Esophagus muscularis mucosa (tissue), 4 donors: ENCODE measurements at places on chromosomes 7 and 10. TPM values are rescaled to one million over a fixed set of nuclear protein-coding genes. Genes with fewer than 3 reads are reported as not detected.

The PIK3AP1 gene
- 16.6 TPM for total RNA-seq

GRCh38 chr7:44189993-44190872 lies 994 bp upstream of the GCK start:
- DNase-seq: no peak
- no peaks in the 10 kb centered on the region for H3K36me3 ChIP-seq
- no peaks in the 10 kb centered on the region for H3K27me3 ChIP-seq
- no peak overlapping the region for H3K4me3 ChIP-seq
- no peak overlapping the region for H3K27ac ChIP-seq

DNA sequence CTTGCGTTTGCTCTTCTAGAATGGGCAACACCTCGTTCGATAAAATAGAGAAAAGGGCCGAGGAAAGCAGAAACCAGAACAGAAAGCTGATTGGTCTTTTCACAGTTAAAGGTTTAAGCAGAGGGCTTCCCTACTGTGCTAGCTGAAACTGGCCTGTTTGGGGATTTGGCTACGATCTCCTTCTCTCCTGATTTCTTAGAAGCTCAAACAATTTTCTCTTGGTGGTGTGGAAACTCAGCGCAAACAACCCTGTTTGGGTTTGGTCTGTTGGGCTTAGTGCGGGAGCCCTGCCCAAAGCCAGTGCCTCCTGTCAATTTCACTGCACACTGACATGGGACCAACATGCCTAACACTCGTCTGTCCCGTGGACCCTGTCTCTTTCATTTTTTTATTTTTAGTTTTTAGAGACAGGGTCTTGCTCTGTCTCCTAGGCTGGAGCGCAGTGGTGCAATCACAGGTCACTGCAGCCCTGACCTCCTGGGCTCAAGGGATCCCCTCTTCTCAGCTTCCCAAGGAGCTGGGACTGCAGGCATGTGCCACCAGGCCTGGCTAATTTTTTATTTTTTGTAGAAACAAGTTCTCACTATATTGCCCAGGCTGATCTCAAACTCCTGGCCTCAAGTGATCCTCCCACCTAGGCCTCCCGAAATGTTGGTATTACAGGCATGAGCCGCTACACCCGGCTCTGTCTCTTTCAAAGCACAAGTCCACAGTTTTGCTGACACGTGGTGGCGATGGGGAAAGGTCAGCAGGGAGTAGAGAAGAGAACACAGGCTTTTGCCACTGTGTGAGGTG lies 16.5 kb upstream of the BNIP3 start:
- no peaks in the 10 kb centered on the region for H3K27me3 ChIP-seq
- H3K4me1 ChIP-seq: peaks cover 27% of the 10 kb centered on the region
- no peak for DNase-seq

- DNase-seq: no peak
- H3K27ac ChIP-seq: no peak overlapping the region
- H3K27me3 ChIP-seq: no peaks in the 10 kb centered on the region
- no peaks in the 10 kb centered on the region for H3K36me3 ChIP-seq
Observed at GRCh38 chr7:15889507-15889906, 203.0 kb upstream of the MEOX2 start.

GRCh38 chr7:143360788-143361551 lies 1.5 kb downstream of the FAM131B start:
- peaks cover 3% of the 10 kb centered on the region for H3K27me3 ChIP-seq
- no peak for DNase-seq
- no peaks in the 10 kb centered on the region for H3K36me3 ChIP-seq
- no peak overlapping the region for H3K27ac ChIP-seq
- peaks cover 8% of the 10 kb centered on the region for H3K4me1 ChIP-seq

The LIPJ gene
- total RNA-seq: not detected

The CEP55 gene
- total RNA-seq: 0.50 TPM

GRCh38 chr10:90983914-90984549 lies 63.1 kb upstream of the ANKRD1 start:
- H3K27me3 ChIP-seq: no peaks in the 10 kb centered on the region
- DNase-seq: peak; percentile 57
- no peak overlapping the region for H3K27ac ChIP-seq
- H3K4me3 ChIP-seq: no peak overlapping the region

- no peaks in the 10 kb centered on the region for H3K36me3 ChIP-seq
- H3K27me3 ChIP-seq: no peaks in the 10 kb centered on the region
- no peak for DNase-seq
- H3K4me3 ChIP-seq: no peak overlapping the region
- H3K27ac ChIP-seq: no peak overlapping the region
Observed at GRCh38 chr7:40979296-40979695, 723.6 kb downstream of the INHBA start.

The FRG2B gene
- total RNA-seq: not detected

- DNase-seq: no peak
- H3K27me3 ChIP-seq: no peaks in the 10 kb centered on the region
- no peak overlapping the region for H3K27ac ChIP-seq
- H3K4me1 ChIP-seq: peaks cover 64% of the 10 kb centered on the region
- H3K4me3 ChIP-seq: no peak overlapping the region
Observed at GRCh38 chr10:118729200-118729599, 25.6 kb downstream of the CACUL1 start.

GRCh38 chr7:91240376-91240941 lies 23.8 kb upstream of the FZD1 start:
- H3K36me3 ChIP-seq: no peaks in the 10 kb centered on the region
- DNase-seq: no peak
- peak overlapping the region; percentile 24 for H3K27ac ChIP-seq
- H3K4me1 ChIP-seq: peaks cover 9% of the 10 kb centered on the region

DNA sequence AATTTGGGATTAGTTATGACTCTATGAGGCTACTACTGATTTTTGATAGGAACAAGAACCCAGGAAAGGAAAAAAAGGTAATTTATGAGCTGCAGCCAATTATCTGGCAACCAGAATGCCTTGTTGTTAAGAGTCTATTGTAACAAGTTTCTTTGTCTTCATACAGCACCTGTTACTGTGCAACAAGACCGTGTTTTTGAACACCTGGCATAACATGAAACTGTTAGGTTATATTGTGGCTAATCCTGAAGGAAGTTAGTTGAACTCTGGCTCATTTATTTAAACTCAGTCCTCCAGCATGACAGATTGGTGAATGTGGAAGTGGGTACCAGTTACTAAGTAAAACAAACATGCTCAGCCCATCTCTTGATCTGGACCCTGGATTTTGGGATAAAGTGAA lies 33.0 kb downstream of the RALA start:
- H3K27me3 ChIP-seq: no peaks in the 10 kb centered on the region
- no peaks in the 10 kb centered on the region for H3K4me1 ChIP-seq

The ANXA8 gene
- not detected for total RNA-seq

The PON1 gene
- not detected for total RNA-seq

The DPYSL4 gene
- 1.4 TPM for total RNA-seq

- peak; percentile 72 for DNase-seq
- no peaks in the 10 kb centered on the region for H3K27me3 ChIP-seq
- no peak overlapping the region for H3K27ac ChIP-seq
- H3K36me3 ChIP-seq: no peaks in the 10 kb centered on the region
- H3K4me1 ChIP-seq: no peaks in the 10 kb centered on the region
Observed at GRCh38 chr10:115949282-115949844, 323.6 kb downstream of the GFRA1 start.

DNA sequence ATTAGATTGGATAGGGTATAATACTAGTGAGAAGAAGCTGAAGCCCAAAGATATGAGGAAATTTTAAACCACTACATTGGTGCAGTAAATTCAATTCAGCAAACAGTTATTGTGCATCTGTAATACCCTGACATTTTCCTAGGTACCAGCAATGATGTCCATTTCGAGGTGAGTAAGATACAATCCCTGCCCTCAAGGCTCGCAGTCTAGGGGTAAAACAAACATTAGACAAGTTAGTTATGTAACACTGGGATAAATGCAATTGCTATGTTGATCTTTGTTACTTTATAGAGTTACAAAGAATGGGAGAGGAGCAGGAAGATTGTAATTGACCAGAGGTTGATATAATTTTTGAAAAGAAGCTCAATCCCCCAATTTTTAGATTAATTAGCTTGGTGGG lies 168.1 kb downstream of the PRKG1 start:
- no peak for DNase-seq
- H3K4me1 ChIP-seq: peaks cover 67% of the 10 kb centered on the region
- H3K27ac ChIP-seq: no peak overlapping the region
- no peaks in the 10 kb centered on the region for H3K27me3 ChIP-seq
- no peak overlapping the region for H3K4me3 ChIP-seq
- no peaks in the 10 kb centered on the region for H3K36me3 ChIP-seq

- H3K4me3 ChIP-seq: no peak overlapping the region
- no peak for DNase-seq
- no peak overlapping the region for H3K27ac ChIP-seq
- H3K27me3 ChIP-seq: no peaks in the 10 kb centered on the region
- H3K36me3 ChIP-seq: no peaks in the 10 kb centered on the region
- no peaks in the 10 kb centered on the region for H3K4me1 ChIP-seq
Observed at GRCh38 chr7:114109304-114109703, 190.5 kb upstream of the PPP1R3A start.

GRCh38 chr7:40138973-40139372 lies 4.2 kb downstream of the SUGCT start:
- no peak overlapping the region for H3K4me3 ChIP-seq
- H3K4me1 ChIP-seq: peaks cover 8% of the 10 kb centered on the region
- no peaks in the 10 kb centered on the region for H3K27me3 ChIP-seq
- no peak overlapping the region for H3K27ac ChIP-seq

The CHCHD1 gene
- total RNA-seq: 31.8 TPM

DNA sequence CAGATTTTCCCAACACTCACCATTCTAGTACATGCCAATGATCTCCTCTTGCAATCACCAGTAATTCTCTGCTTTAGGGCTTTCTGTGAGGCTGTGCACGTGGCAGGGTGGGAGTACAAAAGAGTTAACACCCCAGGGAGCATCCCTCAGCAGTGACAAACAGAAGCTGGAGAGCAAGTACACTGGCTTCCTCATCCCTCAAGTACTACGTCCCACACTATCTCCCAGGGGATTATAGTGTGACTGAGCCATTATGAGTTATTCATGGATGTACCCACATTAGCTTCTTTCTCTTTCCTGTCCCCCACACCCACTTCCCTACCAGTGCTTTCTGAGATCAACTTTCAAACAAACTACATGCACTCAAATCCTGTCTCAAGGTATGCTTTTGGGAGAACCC lies 1216.5 kb upstream of the AUTS2 start:
- no peak overlapping the region for H3K4me3 ChIP-seq
- no peak overlapping the region for H3K27ac ChIP-seq
- no peaks in the 10 kb centered on the region for H3K27me3 ChIP-seq
- no peak for DNase-seq
- no peaks in the 10 kb centered on the region for H3K4me1 ChIP-seq

DNA sequence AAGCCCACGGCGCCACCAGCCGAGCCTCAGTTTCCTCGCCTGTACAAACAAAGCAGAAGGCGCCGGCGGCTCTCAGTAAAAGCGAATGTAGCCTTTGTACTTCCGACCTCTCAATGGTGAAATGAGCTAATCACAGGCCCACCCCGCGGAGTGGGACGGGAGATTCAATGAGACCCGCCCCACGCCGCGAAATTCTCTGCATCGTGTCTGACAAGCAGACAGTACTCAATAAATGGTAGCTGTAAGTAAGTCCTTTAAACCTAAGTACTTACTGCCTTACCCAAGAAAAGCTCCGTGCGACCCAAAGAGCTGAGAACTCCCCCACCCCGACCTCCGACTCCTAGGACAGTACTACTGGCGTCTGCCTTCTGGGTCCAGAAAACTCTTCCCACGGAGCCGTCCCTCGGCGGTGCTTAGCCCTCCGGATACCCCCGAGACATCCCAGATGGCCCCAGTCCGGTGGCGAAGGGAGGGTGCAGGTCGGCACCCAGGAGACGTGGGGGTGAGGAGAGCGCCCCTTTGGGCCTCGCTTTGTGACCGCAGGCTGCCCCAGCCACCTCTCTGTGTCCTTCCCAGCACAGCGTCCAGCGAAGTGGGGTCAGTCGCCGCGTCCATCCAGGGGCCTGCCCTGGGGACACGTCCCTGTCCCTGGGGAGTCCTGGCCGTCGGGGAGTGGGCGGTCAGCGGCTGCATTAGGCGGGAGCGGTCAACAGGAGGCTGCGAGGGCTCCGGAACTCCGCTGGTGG lies 972 bp upstream of the CXCL12 start:
- no peak for DNase-seq
- peaks cover 55% of the 10 kb centered on the region for H3K4me1 ChIP-seq
- peak overlapping the region; percentile 81 for H3K27ac ChIP-seq
- peak overlapping the region; percentile 61 for H3K4me3 ChIP-seq
